ENCODE measurements at places on chromosomes 3 and 15.

DNA sequence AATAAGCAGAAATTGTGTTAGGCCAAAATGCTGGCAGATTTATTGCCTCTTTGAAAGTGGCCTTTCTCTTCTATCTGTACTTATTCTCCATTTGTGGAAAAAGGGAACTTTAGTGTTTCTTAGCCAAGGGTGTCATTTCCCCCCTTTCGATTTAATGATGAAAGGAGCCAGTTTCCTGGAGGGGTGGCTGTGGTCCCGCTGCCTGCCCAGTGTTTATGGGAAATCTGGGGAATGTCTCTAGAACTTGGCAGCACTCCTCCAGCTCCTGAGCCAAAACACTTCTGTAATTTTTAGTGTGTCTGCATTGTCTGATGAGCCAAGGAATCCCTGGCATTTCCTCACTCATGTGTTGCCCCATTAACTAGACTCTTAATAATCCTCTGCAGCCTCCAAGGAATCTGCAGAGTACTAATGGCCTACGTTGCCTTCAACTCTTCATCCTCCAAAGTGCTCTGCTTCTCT lies 448.8 kb downstream of the GRM7 start:
- DNase-seq, result no peak

GRCh38 chr3:157416347-157417087 lies 20.1 kb upstream of the PTX3 start:
- DNase-seq, result no peak

DNA sequence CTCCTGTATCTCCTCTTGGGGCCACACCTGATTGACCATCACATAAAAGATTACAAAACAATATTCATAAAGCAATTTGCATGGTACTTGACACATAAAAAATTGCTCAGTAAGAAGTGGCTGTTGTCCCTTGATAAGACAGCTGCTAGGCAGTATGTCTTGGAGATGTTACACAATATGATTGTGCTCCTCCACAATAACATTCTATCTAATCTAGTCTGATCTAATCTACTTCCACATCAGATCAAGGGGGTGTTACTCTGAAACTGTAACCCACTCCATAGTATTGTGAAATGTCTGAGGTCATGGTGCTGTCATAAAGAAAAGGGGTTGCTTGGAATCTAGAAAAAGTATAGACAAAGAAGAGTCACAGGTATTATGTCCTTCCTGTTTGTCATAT lies 23.4 kb upstream of the AQP9 start:
- DNase-seq, result no peak

GRCh38 chr3:185540695-185541094 lies 11.7 kb downstream of the LIPH start:
- no peak for DNase-seq

DNA sequence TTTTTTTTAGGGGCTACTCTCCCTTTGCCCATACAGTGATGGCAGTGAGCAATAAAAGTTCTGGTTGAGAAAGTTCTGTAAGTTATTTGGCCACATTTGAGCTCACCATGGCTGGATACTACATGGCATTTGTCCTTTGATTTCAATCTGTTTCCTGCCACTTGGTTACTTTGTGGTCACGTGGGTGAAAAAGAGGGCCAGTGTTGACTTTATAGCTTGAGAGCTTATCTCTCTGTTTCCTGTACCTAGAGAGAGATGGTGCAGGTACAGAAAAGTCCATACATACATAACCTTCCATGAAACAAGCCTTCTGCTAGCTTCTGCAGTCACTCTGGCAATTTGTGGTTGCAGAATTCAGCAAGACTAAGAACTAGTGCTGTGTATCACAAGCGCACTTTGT lies 23.4 kb upstream of the MECOM start:
- no peak for DNase-seq

- peak; percentile 68 for DNase-seq
Measured at GRCh38 chr15:52143873-52144272, 31.3 kb upstream of the BCL2L10 start.

- peak; percentile 35 for DNase-seq
Measured at GRCh38 chr3:59101231-59101736, 51.5 kb upstream of the CFAP20DC start.

DNA sequence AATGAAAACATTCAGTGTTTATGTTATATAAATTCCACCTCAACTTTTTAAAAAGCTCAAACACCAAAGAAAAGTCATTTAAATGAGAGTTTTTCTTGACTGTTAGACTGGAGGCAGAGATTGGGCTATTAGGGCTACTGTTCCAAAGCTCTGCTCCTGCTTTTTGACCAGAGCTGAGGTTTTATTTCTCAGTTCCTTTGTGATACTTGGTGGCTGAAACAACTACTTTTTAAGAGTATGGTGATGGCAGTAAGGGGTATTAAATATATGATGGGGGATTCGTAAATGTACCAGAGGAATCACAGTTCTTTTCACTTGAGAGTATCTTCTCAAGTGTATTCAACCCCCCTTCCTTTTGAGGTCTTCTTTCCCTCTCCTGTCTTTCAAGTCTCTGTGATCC lies 186.1 kb upstream of the CGNL1 start:
- DNase-seq, result no peak
